Gastrocnemius medialis (tissue), 4 donors: ENCODE measurements at places on chromosomes 2 and 18. TPM values are rescaled to one million over a fixed set of nuclear protein-coding genes. Genes with fewer than 3 reads are reported as not detected.

DNA sequence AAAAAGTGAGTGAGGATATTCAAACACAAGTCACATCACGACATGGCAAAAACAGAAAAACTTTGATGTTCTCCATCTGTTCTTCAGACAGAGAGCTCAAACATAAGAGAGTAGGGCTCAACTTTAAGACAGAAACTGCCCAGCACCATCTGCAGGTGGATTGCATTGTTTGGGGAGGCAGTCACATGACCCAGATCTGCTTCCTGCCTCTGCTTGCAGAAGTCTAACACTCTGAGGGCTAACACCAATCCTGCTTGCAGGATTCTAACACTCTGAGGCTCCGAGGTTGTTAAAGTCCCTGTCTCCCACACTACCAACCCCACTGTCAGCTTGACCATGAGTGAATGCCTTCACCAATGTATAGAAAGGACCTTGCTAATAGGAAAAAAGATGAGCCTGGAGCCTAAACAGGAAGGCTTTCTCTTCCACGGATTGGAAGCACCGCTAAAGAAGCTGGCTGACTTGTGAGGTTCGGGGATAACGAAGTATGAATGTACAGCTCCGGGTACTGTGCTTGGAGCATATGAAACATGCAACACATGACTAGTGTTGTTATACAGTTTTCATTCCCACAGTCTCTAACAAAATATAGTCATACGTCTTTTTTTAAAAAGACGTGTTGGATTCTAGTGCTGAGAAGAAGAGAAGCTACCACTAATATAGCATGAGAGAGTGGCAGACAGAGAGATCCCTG is 176.6 kb upstream of the CREB1 start:
- H3K4me1 ChIP-seq, result no peaks in the 10 kb centered on the region
- H3K27me3 ChIP-seq, result no peaks in the 10 kb centered on the region
- H3K4me3 ChIP-seq, result no peak overlapping the region
- H3K27ac ChIP-seq, result no peak overlapping the region

DNA sequence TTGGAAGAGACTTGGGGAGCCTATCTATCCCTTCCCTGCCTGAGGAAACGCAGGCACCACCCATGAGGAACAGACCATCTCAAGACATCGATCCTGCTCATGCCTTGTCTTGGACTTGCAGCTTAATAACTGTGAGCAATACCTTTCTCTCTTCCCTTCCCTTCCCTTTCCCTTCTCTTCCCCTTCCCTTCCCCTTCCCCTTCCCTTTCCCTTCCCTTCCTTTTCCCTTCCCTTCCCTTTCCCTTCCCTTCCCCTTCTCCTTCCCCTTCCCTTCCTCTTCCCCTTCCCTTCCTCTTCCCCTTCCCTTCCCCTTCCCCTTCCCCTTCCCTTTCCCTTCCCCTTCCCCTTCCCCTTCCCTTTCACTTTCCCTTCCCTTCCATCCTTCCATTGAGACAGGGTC is 650.7 kb upstream of the SOX11 start:
- no peak for DNase-seq
- no peaks in the 10 kb centered on the region for H3K36me3 ChIP-seq
- no peak overlapping the region for H3K27ac ChIP-seq
- H3K4me3 ChIP-seq, result no peak overlapping the region
- no peaks in the 10 kb centered on the region for H3K27me3 ChIP-seq
- peaks cover 3% of the 10 kb centered on the region for H3K4me1 ChIP-seq

DNA sequence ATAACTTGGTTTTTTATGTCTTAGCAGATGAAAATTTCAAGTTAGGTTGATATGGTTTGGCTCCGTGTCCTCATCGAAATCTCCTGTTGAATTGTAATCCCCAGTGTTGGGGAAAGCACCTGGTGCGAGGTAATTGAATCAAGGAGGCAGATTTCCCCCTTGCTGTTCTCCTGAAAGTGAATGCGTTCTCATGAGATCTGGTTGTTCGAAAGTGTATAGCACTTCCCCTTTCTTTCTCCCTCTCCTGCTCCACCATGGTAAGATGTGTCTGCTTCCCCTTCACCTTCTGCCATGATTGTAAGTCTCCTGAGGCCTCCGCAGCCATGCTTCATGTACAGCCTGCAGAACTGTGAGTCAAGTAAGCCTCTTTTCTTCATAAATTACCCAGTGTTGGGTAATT is 242.1 kb upstream of the TNP1 start:
- peaks cover 1% of the 10 kb centered on the region for H3K4me1 ChIP-seq
- no peaks in the 10 kb centered on the region for H3K36me3 ChIP-seq
- no peak overlapping the region for H3K4me3 ChIP-seq
- H3K27me3 ChIP-seq, result no peaks in the 10 kb centered on the region
- no peak overlapping the region for H3K27ac ChIP-seq
- no peak for DNase-seq

DNA sequence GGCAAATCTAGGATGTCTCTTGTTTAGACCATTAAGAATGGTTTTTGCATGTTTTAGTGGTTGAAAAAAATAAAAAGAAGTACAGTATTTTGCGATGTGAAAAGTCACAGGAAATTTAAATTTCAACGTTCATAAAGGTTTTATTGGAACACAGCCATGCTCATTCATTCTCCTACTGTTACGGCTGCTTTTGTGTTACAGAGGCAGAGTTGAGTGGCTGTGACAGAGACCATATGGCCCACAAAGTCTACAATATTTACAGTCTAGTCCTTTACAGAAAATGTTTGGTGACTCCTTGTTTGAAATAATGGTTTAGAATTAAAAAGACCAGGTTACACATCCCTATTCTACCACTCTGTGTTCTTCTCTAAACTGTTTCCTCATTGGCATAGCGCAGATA is 48.1 kb downstream of the MYOM1 start:
- no peaks in the 10 kb centered on the region for H3K27me3 ChIP-seq
- no peaks in the 10 kb centered on the region for H3K4me1 ChIP-seq
- peaks cover 43% of the 10 kb centered on the region for H3K36me3 ChIP-seq
- no peak for DNase-seq

GRCh38 chr2:27471961-27472360 is 17.6 kb downstream of the IFT172 start:
- H3K4me3 ChIP-seq, result no peak overlapping the region
- H3K36me3 ChIP-seq, result peaks cover 58% of the 10 kb centered on the region
- no peaks in the 10 kb centered on the region for H3K4me1 ChIP-seq
- no peaks in the 10 kb centered on the region for H3K27me3 ChIP-seq

The TMEM214 gene
- 27.9 TPM for total RNA-seq

DNA sequence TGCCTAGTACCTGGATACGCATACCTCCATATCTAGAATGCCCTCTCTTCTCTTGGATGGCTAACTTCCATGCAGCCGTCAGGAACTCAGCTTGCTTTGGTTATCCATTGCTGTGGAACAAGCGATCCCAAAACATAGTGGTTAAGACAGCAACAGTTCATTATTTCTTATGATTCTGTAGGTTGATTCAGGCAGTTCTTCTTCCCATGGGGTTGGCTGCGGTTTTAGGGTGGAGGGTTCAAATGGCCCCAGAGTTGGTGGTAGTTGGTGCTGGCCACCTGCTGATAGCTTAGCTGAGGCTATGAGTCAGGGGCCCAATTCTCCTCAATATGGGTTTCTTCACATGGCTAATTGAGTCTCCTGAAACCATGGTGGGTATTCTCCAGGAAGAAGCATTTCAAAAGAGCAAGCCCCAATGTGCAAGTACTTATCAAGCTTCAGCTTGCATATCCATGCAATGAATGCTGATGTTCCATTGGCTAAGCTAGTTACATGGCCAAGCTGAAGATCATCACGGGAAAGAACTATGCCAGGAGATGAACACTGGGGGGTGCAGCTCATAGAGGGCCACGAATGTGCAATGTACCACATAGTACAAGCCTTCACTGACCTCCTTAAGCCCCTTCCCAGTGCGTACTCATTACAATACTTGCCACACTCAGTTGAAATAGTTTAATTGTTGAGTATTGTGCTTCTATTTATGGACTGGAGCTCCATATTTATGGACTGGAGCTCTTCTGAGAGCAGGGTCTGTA is 10.0 kb upstream of the RHOB start:
- no peaks in the 10 kb centered on the region for H3K27me3 ChIP-seq
- H3K27ac ChIP-seq, result no peak overlapping the region
- H3K4me3 ChIP-seq, result no peak overlapping the region
- H3K36me3 ChIP-seq, result no peaks in the 10 kb centered on the region
- H3K4me1 ChIP-seq, result peaks cover 14% of the 10 kb centered on the region
- DNase-seq, result peak; percentile 8

- no peaks in the 10 kb centered on the region for H3K36me3 ChIP-seq
- peaks cover 16% of the 10 kb centered on the region for H3K4me1 ChIP-seq
- no peak overlapping the region for H3K27ac ChIP-seq
- no peak overlapping the region for H3K4me3 ChIP-seq
Measured at GRCh38 chr2:172105471-172106107, 2.9 kb upstream of the DLX2 start.

DNA sequence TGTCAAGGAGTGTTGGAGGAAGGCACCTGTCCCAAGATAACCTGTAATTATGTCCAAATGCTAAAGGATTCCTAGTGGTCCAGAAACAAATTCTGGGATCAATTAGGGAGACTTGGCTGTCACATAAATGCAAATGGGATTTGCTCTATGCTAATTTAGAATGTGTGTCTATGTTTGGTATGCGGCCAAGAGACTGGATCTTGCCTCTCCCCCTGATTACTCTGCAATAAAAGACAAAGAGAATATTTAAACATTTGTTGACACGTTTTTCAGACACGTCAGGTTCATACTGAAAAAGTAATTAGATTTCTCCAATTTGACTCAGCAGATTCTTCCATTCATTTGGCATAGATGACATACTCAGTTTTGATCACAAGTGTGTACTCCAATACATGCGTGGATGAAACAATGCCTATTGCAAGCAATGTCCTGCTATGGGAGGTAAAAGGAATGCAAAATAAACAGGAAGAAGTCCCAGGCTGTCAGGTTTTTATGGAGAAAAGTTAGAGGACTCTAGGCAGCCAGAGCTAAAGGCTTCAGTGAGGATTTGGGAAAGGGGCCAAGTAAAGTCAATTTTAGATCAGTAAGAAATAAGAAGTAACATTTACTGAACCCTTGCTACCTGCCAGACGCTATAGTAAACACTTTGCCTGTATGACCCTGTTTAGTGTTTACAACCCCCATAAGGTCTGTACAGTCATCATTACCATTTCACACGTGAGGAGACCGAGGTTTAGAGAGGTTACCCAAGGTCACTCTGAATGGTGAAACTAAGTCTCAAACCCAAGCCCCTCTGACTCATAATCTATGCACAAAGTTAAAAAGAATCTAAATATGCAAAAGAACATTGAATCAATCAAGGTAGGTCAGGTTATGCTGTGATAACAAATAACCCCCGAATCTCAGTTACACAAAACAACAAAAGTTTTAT is 7.8 kb downstream of the ANTXR1 start:
- H3K36me3 ChIP-seq, result no peaks in the 10 kb centered on the region
- no peak overlapping the region for H3K4me3 ChIP-seq
- H3K27ac ChIP-seq, result no peak overlapping the region
- DNase-seq, result no peak

GRCh38 chr2:218839430-218839829 is 7.8 kb upstream of the PRKAG3 start:
- H3K36me3 ChIP-seq, result no peaks in the 10 kb centered on the region
- no peaks in the 10 kb centered on the region for H3K27me3 ChIP-seq
- peak overlapping the region; percentile 70 for H3K27ac ChIP-seq
- DNase-seq, result no peak
- H3K4me3 ChIP-seq, result no peak overlapping the region
- H3K4me1 ChIP-seq, result peaks cover 1% of the 10 kb centered on the region

The PLCD4 gene
- 51.3 TPM for total RNA-seq

The LIPG gene
- total RNA-seq, result 0.24 TPM

DNA sequence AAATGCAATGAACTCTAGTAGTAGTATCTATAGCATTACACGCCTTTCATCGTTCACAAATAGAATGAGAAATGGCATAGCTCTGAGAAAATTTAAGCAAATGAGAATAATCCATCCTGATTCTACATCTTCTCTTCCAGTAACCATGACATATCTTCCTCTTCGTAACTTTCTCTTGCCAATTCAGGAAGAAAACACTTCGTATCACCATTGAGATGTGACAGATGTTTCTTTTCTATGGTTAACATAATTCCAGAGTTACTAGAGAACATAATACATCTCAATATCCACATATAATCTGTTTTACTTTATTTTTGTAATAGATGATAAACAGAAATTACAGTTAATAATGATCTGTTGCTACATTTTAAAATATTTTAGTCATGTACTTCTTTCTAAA is 1527.4 kb downstream of the LRP1B start:
- no peaks in the 10 kb centered on the region for H3K36me3 ChIP-seq
- no peak overlapping the region for H3K27ac ChIP-seq
- H3K27me3 ChIP-seq, result no peaks in the 10 kb centered on the region
- H3K4me1 ChIP-seq, result no peaks in the 10 kb centered on the region

The HOXD13 gene
- not detected for total RNA-seq

DNA sequence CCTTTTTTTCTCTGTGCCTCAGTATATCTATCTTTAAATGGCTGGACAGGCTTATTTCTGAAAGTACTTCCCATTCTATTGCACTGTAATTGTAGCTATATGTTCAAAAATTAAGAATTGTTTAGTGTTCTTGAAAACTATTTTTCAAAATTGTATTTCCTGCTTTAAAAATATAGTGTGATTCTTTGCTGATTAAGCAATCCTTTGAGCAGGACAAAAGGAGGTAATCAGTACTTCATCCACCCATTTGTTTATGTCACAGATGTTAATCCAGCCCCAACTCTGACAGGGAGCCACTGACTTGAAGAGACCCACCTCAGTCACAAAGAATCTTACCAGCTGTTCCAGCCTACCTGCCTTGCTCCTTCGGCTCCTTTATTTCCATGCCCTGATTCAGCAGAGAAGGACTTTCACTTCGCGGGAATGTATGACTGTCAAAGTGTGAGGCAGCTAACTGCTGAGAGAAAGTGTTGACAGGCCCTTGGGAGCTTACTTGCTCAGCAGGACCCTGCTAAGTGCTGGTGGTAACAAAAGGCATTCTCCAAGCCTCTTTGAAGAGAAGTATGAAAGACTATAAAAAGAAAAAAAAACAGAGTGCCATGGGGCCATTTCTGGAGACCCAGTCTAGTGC is 393.3 kb upstream of the CYRIA start:
- H3K36me3 ChIP-seq, result no peaks in the 10 kb centered on the region
- no peaks in the 10 kb centered on the region for H3K27me3 ChIP-seq
- no peaks in the 10 kb centered on the region for H3K4me1 ChIP-seq
- DNase-seq, result no peak
- no peak overlapping the region for H3K4me3 ChIP-seq

The NEU2 gene
- not detected for total RNA-seq

The GCFC2 gene
- 39.2 TPM for total RNA-seq

The SLC4A5 gene
- total RNA-seq, result 0.49 TPM

DNA sequence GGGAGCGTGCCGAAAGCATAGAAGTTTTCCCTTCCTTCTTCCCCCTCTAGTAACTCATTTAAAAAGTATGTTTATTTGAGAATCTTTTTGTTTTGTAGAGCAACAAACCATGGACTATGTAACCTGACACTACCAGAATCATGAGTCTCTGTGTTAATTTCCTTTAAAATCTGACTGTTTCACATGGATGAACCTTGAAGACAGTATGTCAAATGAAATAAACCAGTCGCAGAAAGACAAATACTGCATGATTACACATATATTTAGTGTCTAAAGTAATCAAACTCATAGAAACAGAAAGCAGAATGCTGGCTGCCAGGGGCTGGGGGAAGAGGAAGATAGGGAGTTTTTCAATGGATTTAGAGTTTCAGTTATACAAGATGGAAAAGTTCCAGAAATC is 32.3 kb downstream of the PTPN2 start:
- no peaks in the 10 kb centered on the region for H3K36me3 ChIP-seq
- no peaks in the 10 kb centered on the region for H3K4me1 ChIP-seq

The NPPC gene
- not detected for total RNA-seq
